ENCODE measurements at places on chromosomes 5 and 9. TPM values are rescaled to one million over a fixed set of nuclear protein-coding genes. Genes with fewer than 3 reads are reported as not detected.

ADGRD2 gene
- not detected for total RNA-seq

CYLC2 gene
- not detected for total RNA-seq

CCDC192 gene
- not detected for total RNA-seq

SLC23A1 gene
- 5.2 TPM for total RNA-seq

ECM2 gene
- not detected for total RNA-seq

RNF38 gene
- 41.8 TPM for total RNA-seq

POMT1 gene
- 36.5 TPM for total RNA-seq

HIGD2A gene
- 105 TPM for total RNA-seq

PCDH12 gene
- 1.9 TPM for total RNA-seq

PCDHB6 gene
- not detected for total RNA-seq
